Stimulated activated CD8-positive, alpha-beta memory T cell treated with anti-CD3 and anti-CD28 coated beads, Interleukin-15, amount 100 ng/mL, for 4 hours (primary cell): ENCODE measurements at places on chromosomes 2 and 18.

- no peak for DNase-seq
Measured at GRCh38 chr2:179677077-179677688, 184.2 kb downstream of the ZNF385B start.

GRCh38 chr2:67438337-67438736 lies 41.2 kb downstream of the ETAA1 start:
- DNase-seq, result no peak

DNA sequence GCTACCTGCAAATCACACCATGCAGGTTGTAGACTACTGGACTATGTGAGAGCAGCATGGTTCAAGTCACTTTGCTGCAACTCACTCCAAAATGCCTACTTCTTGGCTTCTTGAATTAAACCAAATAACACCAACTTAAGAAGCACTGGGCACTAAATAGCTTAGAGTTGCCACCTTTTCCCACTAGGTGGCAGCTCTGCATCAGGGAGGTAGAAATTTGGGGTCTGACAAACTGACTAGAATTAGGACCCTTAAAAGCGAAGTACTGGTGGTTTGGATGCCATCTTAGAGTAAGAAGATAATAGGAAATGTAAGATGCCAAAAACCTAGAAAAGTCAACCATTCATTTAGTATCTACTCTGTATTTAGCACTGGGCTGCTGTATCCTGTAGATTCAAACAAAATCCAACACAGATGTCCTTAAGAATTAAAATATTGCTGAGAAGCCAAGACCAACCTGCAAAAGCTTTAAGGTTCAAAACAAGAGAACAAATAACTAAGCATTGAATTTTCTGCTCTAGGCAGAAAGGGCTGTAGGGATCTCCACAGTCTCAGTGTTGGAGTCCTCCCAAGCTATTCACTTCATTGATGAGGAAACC lies 65.5 kb downstream of the CCBE1 start:
- DNase-seq, result no peak

- DNase-seq, result no peak
Measured at GRCh38 chr2:219631406-219631891, 4.0 kb downstream of the SLC4A3 start.

DNA sequence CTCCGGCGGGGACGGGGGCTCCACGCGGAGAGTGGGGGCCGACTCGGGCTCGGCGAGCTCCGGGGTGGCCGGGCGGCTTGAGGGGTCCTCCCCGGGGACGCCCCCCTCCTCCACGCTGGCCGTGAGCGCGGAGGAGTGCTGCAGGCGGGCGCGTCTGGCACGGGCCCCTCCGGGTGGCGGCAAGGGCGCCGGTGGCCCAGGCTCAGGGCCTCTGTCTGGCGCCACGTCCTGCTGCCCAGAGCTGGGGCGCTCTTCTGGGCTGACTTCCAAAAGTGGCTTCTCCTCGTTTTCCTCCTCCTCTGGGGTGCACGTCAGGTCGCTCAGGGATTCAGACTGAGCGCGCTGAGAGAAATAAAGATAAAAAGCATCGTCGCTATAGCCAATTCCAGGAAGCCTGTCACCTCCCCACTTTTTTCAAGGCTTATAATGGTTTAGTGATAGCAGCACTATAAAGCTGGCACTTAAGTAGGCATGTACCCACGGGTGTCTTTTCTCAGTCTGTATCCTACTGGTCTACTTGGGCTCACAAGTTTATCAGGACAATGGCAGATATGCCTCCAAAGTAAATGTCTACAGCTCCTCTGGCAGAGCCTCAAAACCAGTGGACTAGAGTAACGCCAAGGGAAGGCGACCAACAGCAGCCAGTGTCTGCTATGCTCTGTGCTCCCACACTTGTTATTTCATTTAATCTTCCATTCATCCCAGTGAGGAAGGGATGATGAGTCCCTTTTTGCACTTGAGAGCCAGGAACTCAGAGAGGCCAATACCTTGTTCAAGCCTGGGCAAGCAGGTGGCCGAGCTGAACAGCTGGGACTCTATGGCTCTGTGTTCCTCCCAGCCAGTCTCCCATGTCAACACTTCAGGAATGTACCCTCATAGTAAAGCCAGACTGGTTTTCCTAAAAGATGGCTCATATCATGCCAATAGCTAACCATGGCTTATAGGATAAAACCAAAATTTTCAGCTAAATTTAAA lies 92.6 kb upstream of the MGAT4A start:
- DNase-seq, result no peak

- no peak for DNase-seq
Measured at GRCh38 chr2:41610501-41611190, 437.2 kb upstream of the PKDCC start.

- no peak for DNase-seq
Measured at GRCh38 chr2:223123855-223124610, 72.0 kb downstream of the KCNE4 start.

DNA sequence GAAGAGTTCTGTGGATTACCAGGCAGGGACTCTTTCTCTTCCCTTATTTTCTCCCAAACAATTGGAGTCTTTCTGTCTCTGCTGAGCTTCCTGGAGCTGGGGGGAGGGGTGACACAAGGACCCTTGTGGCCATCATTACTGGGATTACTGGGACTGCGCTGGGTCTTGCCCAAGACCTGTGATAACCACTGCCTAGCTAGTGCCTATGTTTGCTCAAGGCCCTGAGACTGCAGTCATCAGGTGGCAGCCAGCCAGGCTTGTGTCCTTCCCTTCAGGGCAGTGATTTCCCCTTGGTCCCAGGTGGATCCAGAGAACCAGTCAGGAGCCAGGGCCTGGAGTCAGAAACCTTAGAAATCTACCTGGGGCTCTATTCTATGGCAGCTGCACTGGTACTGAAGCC lies 355.6 kb downstream of the PARD3B start:
- DNase-seq, result no peak

GRCh38 chr2:133266041-133266925 lies 302.0 kb downstream of the NCKAP5 start:
- DNase-seq, result no peak

DNA sequence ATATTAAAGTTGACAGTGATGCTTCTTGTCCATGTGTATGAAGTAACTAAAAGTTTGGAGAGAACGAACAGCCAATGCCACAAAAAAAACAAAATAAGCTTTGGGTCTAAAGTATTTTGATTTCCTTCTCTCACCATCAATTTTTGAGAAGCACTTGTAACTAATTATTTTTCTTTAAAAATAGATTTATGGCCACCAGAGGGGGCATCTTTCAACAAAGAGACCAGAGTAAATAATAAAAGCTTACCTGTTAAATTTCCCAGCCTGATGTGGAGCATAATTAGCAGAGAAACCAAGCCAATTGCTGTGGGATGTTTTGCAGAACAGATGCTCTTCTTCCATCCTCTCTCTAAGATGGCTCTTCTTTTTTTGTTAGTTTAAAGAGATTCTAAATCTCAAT lies 29.0 kb downstream of the LINC00305 start:
- no peak for DNase-seq

DNA sequence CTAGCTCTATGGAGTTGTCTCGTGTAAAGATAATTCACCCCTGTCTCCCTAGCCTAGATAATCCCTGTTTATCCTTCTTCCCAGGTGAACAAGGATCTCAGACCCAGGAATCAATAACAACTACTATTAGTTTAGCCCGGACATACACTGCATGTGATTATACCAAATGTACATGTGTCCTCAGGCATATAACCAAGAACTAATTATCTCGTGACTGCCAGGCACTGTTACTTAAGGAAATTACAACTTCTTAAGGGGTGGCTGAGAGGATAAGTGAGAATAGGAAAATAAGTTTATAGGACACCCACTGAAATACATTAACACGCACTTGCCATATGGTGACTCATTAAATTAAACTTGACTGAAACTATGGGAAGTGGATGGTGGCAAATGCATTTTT lies 126.6 kb downstream of the CNTNAP5 start:
- no peak for DNase-seq

DNA sequence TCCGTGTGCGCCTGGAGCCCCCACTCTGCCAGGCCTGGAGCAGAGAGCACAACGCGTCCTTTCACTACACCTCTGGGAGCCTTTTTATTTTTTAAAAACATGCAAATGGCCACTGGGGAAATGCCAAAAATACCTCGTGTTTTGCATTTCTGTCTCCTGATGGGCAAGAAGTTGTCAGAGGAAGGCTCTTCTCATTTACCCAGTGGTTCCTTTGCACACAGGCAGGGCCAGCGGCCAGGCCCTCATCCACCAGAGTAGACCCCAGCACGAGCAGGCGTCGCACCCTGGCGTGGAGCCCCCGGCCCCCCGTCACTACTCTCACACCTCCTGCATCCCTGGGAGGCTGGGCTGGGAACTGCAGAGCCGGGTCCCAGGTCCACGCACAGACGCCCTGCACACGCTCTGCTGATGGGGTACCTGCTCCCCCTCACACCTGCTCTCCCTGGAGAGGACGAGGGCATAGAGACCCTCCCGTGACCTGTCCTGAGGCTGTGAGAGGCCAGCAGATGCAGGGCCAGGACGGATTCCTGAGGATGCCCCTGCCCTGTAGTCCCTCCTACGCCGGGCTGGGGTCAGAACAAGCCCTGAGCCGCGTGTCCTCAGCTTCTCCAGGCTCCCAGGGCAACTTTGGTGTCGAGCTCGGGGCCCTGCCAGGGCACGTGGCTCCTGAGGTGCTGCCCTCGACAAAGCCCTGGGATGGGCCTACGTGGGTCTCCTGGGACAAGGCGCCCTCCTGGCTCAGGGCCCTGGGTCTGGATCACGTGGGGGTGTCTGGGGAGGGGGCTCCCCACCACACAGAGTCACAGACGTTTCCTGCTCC lies 65.0 kb downstream of the NFATC1 start:
- no peak for DNase-seq

GRCh38 chr2:170986566-170987258 lies 57.7 kb downstream of the GORASP2 start:
- no peak for DNase-seq

GRCh38 chr2:27495840-27496356 lies 741 bp upstream of the GCKR start:
- DNase-seq, result no peak

DNA sequence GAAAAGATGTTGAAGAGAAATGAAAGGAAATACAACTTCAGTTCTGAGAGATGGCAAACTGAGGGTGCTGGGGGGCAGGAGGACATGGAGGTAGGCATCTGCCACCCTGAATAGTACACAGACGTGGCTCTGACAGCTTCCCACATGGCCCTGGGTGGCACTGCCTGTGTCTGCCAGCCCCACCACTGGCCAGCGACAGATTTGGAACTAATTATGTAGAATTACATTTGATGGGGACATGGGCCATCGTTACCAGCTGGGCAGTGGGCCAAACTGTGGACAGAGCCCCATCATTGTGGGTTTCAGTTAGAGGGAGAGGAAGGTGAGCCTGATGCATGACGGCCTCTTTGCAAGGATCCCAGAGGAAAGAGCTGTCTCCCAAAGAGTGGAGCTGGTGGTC lies 216.0 kb upstream of the HAAO start:
- no peak for DNase-seq

DNA sequence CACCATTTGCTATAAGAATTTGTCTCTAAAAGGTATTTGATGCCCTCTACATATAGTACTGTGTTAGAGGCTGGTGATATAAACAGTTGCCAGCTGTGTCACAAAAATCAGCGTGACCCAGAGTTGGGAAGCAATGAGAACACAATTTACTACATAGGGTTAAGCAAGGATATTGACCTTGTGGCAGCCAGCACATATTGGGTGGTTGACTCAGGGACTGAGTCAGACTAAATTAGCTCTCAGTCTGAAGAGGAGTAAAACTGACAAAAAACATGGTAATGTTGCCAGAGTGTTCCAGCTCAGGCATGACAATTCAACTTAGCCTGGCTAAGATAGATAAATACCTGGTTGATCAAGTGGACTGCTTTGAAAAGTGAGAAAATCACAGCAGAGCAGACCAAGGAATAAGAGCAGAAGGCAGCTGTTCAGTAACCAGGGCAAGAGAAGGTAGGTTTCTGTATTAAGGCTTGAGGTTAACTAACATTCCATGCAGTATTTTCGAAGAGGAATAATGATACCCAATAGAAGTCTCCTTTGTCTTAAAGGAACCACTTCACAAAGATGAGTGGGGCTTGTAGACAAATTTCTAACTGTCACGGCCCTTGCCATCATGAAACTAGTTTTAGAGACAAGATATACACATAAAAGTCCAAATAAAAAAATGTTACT lies 108.2 kb upstream of the ERBB4 start:
- DNase-seq, result no peak
